Esophagus squamous epithelium (tissue), 5 donors: ENCODE measurements at places on chromosomes 6 and 20.

GRCh38 chr20:11780765-11781369, 136.8 kb upstream of the BTBD3 start:
- no peak for DNase-seq

DNA sequence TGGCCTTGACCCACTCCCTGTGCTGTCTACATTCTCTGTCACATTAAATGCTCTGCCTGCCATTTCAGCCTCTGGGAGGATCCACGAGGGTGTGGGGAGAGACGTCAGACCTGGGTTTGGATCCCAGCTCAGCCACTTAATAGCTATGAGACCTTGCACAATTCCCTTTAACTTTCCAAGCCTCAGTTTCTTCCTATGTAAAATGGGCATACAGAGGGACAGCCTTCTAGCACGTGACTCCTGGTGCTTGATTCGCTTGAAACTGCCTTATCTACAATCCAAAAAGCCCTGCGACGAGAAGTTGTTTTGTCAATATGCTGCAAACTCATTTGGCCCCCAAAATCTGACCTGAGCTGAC, 40.0 kb downstream of the TOX2 start:
- no peak for DNase-seq

DNA sequence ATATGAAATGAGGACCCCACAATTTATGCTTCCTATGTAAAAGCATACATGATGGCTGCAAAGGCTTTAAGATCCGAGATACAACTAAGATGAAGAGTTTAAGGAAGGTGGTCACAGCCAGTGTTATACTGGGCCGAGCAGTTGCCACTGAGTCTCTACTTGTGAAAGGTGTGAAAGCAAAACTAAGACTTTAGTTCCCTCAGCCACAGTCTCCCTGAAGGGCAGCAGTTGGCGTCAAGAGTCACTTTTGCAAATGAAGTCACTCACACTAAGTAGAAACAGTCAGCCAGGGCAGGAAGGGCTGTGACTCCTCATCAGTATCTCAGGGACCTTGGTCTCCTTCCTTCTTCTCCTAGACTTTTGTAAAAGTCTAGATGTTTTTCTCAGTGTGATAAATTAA, 191.6 kb upstream of the MCHR2 start:
- DNase-seq, result no peak

GRCh38 chr20:54208548-54209176, 775 bp downstream of the PFDN4 start:
- no peak for DNase-seq

DNA sequence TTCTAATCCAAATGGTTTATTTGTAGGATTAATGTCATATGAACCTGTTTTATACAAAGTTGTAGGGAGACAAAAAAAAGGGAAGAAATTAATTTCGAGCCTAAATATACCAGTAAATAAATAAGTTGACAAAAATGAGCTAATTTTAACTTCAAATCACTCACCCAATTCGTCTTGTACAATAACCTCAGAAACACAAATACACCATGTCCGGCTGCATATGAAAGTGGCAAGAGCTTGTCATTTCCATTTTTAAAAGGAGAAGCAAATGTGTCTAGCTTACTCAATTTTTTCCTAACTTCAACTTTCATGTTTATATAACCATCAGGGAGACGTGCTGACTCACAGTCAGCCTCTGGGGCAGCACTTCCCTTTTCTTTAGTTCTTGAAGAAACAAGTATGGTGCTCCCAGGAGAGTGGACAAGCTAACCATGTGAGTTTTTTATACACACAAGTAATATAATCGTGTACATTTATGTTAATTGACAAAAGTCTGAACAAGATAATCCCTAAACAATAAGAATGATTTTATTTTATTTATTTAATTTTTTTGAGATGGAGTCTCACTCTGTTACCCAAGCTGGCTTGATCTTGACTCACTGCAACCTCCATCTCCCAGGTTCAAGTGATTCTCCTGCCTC, 55.5 kb upstream of the SGK1 start:
- no peak for DNase-seq
